Progenitor cell of endocrine pancreas (in vitro differentiated cells): ENCODE measurements at places on chromosomes 13 and 19. TPM values are rescaled to one million over a fixed set of nuclear protein-coding genes. Genes with fewer than 3 reads are reported as not detected.

DNA sequence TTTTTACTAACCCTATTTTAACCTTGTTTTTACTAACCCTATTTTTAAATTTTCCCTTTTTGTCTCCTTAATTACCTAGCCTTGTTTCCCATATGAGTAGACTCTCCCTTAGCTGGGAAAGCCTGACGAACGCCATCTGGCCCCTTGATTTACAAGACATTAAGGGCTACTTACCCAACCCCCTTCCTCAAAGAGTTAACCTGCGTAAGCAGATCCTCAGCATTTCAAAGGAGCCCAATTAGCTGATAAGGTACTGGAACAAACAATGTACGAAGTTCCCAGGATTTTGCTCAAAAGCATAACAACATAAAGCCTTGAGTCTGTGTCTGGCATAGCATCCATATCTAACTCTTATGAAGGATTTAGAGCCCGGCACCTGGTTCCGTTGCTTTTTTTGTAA is 4.7 kb upstream of the MVB12A start:
- DNase-seq, result no peak
- no peaks in the 10 kb centered on the region for H3K36me3 ChIP-seq
- no peaks in the 10 kb centered on the region for H3K27me3 ChIP-seq
- H3K4me1 ChIP-seq, result peaks cover 23% of the 10 kb centered on the region

The ZNF135 gene
- total RNA-seq, result 17.3 and 17.9 TPM in 2 replicates

- peak; percentile 24 for DNase-seq
- no peaks in the 10 kb centered on the region for H3K27me3 ChIP-seq
- peaks cover 25% of the 10 kb centered on the region for H3K4me1 ChIP-seq
- H3K4me3 ChIP-seq, result peak overlapping the region; percentile 99
Measured at GRCh38 chr13:36998624-36999041, 507 bp downstream of the ALG5 start.

DNA sequence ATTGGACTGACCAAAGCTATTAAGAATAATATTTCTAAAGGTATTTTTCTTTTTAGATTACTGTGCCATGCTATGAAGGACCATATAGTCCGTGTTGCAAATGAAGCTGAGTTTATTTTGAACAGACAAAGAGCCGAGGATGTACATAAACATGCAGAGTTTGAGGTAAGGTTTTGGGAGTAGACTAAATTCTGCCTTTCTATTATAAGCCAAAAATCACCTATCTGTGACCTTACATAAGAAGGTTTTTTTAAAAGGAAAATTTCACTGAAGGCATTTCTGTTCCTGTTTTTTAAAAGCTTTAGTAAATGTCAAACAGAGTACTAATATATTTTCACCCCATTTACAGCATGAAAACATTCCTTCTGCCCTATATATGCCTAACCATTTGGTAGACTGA is 127.4 kb downstream of the MAB21L1 start:
- no peak overlapping the region for H3K4me3 ChIP-seq
- H3K27ac ChIP-seq, result peak overlapping the region; percentile 39
- DNase-seq, result no peak
- peaks cover 39% of the 10 kb centered on the region for H3K4me1 ChIP-seq

DNA sequence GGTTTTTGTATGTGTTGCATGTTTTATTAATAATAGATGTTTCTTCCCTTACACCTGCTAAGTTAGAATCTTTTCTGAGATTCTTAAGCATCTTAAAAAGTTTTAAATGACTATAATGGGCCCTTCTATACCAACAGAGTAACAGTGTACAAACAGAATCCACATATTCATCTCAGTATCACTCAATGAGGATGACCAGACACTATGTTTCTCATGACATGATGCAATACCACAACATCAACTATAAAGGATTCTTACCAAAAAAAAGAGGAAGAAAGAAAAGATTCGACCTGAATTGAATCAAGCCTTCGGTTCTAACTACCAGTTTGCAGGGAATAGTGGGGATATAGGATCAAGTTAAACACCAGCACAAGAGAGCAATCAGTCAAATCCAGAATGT is 56.5 kb downstream of the INTS6 start:
- H3K4me1 ChIP-seq, result peaks cover 19% of the 10 kb centered on the region
- no peak for DNase-seq
- no peaks in the 10 kb centered on the region for H3K27me3 ChIP-seq
- H3K27ac ChIP-seq, result no peak overlapping the region
- peaks cover 6% of the 10 kb centered on the region for H3K36me3 ChIP-seq
- H3K4me3 ChIP-seq, result no peak overlapping the region

DNA sequence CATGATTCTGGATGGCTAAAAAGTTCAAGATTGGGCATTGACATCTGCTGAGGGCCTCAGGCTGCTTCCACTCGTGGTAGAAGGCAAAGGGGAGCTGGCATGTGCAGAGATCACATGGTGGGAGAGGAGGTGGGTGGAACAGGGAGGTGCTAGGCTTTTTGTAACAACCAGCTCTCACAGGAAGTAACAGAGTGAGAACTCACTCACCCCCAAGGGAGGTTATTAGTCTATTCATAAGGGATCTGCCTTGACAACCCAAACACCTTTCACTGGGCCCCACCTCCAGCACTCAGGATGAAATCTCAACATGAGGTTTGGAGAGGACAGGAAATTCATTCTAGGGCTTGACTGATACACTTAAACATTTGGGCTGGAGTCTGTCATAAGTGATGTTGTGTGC is 197.7 kb upstream of the RNF113B start:
- no peak overlapping the region for H3K27ac ChIP-seq
- no peak for DNase-seq
- no peak overlapping the region for H3K4me3 ChIP-seq
- H3K36me3 ChIP-seq, result peaks cover 47% of the 10 kb centered on the region

DNA sequence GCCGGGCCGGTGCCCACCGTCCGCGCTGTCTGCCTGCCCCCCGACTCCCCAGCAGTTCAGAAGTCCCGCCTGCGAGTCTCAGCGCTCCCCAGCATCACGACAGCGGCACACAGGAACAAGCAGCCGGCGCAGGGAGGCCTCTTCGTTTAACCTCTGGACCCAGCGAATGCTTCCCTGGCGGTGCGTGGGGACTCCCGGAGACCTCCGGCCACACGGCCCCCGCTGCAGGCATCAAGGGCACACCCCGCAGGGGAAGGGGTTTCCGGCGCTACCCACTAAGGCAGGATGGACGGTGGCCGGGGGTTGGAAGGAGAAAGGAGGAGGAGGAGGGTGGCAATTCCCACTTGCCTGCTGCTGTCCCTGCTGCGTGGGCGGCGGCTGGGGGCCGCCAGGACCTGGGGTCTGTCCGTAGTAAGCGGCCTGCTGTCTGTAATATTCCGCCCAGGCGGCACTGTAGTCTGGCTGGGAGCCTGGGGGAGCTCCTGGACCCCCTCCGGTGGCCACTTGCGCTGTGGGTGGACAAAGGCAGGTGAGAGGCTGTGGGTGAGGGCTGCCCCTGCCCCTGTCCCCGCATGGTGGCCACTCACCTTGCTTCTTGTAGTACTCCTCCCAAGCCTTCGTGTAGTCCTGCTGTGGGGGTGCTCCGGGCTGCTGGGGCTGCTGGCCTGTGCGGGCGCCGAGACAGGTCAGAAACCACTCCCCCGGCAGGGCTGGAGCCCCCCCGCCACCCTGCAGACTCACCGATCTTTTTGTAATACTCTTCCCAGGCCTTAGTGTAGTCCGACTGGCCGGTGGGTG is 9.6 kb downstream of the KHSRP start:
- no peak for DNase-seq
- H3K36me3 ChIP-seq, result peaks cover 13% of the 10 kb centered on the region
- H3K4me1 ChIP-seq, result peaks cover 15% of the 10 kb centered on the region
- no peak overlapping the region for H3K27ac ChIP-seq
- no peak overlapping the region for H3K4me3 ChIP-seq

DNA sequence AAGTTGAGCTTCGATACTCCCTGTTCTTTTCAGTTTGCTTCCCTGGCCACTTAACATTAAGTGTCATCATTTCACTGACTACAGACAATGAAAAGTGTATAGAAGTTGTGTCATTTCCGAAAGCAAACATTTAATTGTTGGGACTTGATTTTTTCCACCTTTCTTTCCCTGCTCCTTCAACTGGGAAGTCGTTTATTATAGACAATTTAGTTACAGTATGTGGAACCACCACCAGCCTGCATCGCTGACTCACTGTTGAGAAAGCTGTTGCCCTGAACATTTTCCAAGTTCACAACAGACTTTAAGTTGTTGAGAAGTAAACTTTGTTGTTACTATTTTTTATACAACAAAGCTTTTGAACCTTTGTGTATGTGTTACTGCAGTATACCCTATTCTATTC is 788.4 kb upstream of the PRR20A start:
- H3K27me3 ChIP-seq, result no peaks in the 10 kb centered on the region
- peaks cover 1% of the 10 kb centered on the region for H3K4me1 ChIP-seq
- no peaks in the 10 kb centered on the region for H3K36me3 ChIP-seq
- no peak overlapping the region for H3K27ac ChIP-seq
